ENCODE measurements at places on chromosomes 1 and 21.

DNA sequence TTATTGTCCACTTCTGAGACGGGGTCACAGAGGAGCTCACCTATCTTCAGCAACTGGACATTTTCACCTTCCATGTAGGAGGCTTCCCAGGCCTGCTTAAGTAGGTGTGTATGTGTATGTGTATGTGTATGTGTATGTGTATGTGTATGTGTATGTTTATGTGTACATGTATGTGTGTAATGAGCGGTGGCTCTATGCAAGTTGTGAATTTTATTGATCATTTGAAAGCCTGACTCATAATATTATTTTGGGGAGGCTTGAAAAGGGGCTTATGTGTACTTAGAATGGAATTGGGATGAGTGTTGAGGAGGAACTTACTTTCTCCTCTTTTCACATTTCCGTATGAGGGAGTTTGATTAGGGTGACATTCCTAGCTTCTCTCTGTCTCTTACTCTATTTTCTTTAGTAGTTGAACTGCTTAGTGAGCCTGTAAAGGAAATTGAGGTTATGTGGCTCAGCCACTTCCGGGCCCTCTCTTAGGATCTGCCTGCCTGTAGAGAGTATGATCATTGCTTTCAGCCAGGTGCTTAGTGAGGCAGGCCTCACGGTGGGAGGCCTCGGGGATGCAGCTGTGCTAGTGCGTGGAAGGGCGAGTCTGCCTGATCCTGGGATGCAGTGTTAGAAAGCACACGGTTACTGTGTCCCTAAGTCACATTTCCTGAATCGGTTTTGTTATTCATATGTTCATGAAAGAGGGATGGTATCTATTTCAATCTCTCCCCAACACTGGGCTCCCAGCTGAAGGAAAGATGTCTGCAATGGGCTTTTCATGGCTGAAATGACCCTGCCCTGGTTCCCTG lies 61.0 kb downstream of the IER5 start:
- peak; percentile 47 for DNase-seq

DNA sequence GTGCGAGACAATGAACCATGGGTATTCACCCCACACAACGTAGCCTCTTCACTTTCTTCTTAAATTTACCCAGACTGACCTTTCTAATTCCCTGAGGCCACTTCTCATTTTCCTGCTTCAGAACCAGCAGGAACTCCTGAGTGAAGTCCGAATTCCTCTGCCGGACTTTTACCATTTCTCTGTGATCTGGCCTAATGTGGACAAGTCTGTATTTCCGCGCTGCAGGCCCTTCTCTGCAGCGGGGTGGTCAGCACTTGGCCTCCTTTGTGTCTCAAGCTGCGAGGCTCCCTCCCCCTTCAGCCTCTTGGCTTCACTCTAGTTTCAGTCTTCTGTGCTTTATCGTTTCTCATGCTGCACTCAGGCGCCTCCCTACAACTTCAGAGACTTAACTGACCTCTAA lies 9.4 kb upstream of the CTBS start:
- DNase-seq = no peak

DNA sequence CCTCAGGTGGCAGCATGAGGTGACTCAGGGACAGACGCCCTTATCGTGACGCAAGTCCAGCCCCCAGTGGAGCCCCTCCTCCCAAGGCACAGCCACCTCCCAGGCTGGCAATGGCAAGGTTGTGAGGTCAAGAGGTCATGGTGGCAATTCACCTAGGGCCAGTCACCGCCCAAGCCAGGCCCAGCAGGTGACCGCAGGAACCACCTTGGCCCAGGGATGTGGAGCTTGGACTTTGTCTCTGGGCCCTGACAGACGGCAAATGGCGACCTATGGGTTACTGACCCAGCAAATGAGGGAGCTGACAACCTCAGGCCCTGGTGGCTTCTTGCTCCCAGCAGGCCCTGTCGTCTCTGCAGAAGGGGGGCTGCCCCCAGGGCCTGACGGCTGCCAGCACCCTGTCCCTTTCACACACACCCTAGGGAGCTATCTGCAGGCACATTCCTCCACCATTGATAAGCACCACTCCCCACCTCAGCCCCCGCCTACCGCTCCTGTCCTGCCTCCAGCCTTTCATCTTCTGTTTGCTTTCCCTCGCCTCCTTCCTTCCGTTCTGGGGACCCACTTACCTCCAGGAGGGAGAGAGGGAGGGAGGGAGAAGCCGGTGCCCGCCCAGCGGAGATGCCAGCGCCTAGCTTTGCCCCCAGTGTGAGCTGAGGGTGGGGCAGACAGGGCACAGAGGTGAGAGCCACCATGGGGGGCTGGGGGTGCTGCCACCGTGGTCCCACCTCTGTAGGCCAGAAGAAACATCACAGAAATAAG lies 12.1 kb downstream of the EPHA2 start:
- no peak for DNase-seq

- no peak for DNase-seq
These were observed 5.0 kb downstream of the RRP1B start for GRCh38 chr21:43664358-43664757.

- no peak for DNase-seq
These were observed 31.8 kb upstream of the JUN start for GRCh38 chr1:58815686-58816071.
